SJSA1 (cell line): ENCODE measurements at places on chromosomes 1 and 21.

- peak; percentile 95 for DNase-seq
Measured at GRCh38 chr1:24321697-24322469, 2.7 kb downstream of the GRHL3 start.

- no peak for DNase-seq
Measured at GRCh38 chr1:178509414-178510007, 3.4 kb upstream of the TEX35 start.

DNA sequence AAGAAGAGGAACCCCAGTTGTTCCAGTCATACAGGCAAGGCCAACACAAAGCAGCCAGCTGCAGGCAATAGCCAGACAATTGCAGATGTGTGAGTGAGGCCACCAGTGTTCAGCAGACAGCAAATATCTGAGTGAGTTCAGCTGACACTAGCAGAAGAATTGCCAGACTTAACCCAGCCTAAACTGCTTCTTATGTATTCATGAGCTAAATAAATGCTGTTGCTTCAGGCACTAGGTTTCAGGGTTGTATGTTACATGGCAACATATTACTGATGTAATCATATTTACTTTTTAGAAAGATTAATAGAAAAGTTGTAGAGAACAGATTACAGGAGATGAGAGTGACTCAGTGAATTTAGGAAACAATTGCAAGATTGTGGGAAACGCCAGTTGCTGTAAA lies 129.8 kb upstream of the CHODL start:
- no peak for DNase-seq

DNA sequence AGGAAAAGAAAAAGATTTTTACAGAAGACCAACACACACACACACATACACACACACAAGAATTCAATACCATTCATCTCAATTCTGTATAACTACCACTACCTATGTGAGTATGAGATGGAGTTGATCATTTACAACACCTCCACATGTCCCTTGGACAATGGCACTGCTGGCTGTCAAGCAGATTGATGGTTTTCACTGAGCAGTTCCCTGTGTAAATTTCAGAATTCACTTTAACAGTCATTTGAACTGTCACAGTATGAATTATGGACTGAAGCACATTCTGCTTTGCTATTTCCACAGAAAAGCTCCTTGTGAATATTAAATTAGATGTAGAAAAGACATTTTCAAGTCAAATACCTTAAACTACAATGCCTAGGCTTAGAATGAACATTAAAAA lies 14.3 kb downstream of the KCNT2 start:
- DNase-seq = no peak

GRCh38 chr1:164742745-164743144 lies 183.8 kb downstream of the PBX1 start:
- DNase-seq = no peak

DNA sequence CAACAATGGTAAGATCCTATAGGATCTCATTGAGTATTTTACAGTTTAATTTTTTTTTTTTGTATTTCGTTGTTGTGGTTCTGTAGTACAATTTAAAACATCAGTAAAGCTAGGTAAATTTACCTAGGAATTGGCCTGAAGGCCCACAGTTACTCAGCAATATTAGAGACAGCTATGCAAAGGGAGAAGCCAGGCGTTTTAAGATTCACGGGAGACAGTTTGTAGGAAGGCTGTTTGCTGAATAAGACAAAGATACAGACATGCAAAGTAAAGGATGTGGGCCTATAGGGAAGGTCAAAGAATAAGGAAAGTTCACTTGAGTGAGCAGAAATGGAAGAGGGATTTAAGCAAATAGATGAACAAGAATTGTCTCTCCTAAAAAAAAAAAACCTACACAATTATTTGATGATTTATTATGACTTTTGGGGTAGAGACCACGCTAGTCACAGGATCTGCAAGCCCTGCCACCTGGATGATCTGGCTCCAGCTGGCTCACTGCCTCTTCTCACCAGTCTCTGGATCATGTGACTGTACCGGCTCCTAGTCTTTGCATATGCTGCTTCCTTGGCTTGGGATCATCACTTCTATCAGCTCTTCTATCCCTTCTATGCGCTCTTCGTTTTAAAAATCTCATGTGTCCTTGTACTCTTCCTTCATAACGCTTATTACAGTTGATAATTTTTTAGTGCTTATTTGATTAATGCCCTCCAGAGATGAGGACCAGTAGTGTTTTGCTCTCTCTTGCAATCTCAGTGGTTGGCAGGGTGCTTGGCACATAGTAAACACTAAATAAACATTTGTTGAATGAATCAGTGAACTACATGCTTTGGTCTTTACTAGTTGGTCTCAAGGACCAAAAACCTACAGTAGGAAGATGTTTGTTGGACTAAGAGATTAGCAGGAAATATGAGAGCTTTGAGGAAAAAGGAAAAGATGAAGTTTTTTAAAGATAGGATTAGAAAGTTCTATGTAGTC lies 14.1 kb downstream of the DYRK1A start:
- no peak for DNase-seq

DNA sequence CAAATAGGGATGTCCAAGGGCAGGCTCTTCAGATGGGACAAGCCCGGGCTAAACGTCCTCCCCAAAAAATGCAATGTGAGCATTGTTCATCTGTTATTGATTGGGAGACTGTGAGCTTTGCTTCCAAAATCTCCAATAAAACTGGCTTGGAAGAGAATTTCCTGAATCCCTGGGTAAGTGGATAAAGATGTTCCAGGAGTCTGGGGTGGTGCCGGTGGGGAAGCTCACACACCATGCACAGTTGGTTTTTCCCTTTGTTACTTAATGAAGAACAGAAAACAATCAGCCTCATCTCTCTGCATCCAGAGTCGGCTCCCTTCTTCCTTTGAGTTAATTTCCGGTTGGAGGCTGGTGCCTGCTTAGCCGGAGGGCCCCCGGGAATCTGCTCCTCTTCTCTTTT lies 72.1 kb upstream of the ZBTB40 start:
- DNase-seq = no peak

- DNase-seq = no peak
Measured at GRCh38 chr1:28296401-28297261, 32.2 kb upstream of the MED18 start.

DNA sequence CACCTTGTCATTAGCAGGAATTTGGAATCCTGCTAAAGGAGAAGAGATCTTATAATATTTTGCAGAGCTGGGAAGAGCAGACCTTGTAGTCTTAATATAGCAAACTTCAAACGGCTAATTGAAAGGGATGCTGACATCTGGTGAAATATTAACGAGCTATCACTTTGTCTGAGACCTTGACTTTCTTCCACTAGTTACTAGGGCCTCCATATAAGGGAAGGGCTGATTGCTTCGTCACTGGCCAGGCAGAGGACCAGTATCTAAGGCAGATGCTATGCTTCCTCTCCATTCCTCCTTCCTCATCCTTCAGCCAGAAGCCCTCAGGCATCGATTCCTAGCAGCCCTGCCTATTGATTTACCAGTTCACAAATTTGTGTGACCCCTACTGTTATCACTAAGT lies 6.0 kb upstream of the VTCN1 start:
- no peak for DNase-seq

DNA sequence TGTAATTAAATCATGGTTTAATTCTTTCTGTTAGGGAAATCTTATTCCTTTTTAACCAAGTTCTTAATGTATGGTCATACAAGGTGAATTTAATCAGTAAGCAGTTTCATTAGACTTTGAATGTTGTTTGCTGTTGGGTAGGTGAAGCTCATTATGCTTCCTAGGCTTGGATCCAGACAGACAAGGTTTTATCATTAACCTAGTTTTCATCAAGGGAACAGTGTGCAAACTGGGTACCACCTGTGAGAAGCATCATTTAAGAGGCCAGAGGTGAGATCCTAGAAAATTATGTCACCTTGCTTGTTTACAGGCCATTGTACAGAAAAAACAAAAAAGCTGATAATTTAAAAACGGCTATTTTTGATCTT lies 130.1 kb downstream of the RYR2 start:
- DNase-seq = no peak

- DNase-seq = no peak
Measured at GRCh38 chr1:31790140-31790539, 25.7 kb downstream of the SPOCD1 start.
